WTC11 (cell line): ENCODE measurements at places on chromosomes 2 and 18.

GRCh38 chr2:188610050-188610444, 318.4 kb downstream of the GULP1 start:
- no peak for DNase-seq

DNA sequence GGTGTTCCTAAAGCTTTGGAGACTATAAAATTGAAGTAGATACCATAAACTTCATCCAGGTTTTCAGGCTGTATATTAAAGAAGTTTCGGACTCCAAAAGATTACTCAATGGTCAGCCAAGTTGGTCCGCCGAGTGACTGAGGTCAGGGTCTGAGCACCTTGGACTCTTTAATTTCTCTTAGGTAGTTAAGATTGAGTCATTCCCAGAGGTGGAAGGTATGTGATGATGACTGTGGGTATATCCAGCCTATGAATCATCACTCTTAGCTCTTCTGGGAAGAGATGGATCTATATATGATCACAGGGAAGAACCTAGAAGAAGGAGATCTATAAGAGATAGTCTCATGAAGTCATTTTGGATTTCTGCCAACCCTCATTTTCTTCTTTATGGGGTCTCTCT, 3.3 kb downstream of the ITGA6 start:
- no peak for DNase-seq

DNA sequence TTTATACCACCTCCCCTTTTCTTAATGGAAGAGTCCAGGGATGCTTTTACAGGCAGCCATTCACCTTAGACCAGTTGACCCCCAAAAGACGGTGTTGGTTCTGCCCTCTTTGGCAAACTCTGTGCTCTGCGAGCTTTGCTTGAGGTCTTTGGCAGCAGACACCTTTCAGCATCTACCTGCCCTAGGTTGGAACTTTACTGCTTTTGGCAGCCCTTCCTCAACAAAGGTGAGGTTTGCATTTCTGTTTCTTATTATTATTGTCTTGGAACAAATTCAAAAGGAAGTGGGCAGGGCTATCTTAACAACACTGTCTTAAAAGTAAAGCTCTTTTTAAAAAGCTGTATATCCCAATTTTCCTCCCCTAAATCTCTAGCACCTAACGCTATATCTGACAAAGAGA, 136.4 kb upstream of the SLC14A2 start:
- no peak for DNase-seq

DNA sequence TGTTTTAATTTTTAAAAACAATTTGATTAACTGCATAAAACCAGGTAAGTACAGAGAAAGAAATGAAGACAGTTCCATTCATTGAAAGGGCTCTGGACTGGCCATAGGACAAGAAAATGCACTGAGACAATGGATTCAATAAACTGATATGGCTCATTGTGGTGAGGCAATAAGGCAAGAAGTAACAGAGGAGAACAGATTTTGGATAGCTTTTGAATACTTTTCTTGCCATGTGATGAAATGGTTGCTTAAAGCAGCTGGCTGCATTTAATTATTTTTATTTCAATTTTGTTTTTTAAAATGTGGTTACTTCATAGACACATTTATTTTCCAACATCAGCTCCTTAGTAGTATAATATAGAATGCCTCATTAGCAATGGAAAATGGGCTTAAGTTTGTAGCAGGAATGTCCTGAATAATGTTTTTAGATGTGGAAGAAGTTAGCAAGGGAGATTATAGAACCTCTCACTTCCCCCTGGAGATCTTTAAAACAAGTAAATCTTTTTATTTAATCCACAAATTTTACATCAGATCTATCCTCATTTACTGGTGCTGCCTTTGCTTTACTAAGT, 646.9 kb upstream of the ZEB2 start:
- no peak for DNase-seq

DNA sequence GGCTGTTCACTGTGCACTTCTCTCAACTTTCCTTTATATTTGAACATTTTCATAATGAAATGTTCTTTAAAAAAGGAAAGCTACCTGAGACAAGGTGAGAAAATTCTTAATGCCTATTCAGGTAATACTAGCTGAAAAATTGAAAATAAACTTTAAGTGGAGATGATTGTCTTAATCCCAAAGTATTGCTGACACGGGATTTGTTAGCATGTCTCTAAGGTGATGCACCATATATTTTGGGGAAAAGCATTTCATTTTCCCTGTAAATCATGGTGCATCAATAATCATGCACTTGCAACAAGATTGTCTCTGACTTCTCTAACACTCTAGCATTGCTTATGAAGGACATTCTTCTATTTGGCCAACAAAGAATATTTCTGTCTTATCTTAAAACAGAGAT, 848.0 kb downstream of the DPP10 start:
- DNase-seq: no peak

DNA sequence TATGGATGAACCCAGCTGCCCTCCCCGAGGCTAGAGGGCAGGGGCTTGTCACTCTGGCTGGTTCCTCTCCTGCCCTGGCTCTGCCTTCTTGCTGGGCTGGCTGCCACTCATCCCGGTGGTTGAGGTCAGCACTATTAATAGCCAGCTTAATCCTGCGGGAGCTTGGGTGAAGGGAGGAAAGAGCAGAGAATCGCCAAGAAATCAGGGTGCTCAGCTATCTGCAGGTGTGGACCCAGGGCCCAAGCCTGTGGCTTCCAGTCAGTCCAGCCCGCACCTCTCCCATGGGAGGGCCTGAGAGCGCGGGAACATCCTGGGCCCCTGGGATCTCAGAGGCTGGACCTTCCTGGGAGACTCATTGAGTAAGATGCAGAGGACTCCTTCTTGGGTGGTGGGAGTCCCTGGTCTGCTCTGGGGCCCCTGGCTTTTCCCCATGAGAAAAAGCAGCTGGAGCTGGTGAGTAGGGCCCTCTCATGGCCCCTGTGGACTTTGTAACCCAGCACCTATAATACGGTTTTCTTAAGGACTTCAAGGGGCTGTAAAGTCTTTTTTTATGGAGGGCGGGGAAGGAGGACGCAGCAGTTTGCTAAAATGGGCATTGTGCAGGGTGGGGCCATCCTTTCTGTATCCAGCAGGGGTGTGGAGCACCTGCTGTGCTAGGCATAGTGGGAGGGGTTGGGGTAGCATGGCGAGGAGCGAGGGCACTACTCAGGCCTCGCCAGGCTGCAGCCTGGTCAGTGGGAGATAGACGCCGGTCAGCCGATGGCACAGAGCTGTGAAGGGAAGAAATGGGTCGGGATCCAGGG, 27.4 kb upstream of the CNNM3 start:
- DNase-seq: no peak

- no peak for DNase-seq
Measured at GRCh38 chr18:78771496-78772359, 207.9 kb upstream of the SALL3 start.

GRCh38 chr18:35775887-35776286, 194.3 kb downstream of the GALNT1 start:
- DNase-seq: no peak

- no peak for DNase-seq
Measured at GRCh38 chr2:122663620-122664019, 908.2 kb downstream of the TSN start.

GRCh38 chr2:114926303-114926702, 483.9 kb downstream of the DPP10 start:
- no peak for DNase-seq

DNA sequence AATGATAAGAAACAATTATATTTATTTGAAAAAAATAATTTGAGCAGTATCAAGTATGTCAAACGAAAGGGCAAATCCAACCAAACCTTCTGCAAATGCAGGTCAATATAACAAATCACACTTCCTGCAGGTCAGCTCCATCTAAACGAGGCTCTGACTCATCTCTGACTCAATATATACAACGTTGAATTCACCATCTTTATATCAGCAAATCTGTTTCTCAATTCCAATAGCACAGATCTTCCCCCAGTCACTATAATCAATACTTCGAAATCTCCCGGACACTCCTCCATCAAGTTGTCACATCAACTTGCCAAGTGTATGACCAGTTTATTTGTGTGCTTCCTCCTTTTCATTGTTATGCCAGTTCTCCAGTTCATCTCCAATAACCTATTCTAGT, 388.9 kb downstream of the ZEB2 start:
- no peak for DNase-seq

DNA sequence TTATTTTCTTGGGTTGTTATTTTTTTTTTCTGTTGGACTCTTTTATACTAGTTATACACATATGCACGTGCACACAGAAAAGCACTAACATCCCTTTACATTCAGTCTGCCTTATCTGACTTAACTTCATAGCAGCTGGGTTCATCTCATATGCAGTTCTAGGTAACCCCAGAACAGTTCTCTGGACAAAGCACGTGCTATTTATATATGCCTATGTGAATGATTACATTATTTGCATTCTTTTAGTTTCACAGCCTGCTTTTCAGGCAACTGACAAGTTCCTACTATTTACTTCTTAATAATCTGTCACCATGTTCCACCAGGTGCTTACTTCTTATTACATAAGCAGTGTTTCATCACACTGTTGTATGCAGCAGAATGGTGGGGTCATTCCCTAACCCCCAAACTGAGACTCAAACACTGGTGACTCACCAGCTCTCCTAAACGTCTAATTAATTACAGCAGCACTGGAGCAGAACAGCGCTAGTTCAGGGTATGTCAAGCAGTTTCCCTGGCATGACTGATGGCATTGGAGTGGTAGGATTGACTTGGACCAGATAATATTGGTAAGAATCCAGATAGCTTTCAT, 372.8 kb downstream of the CLIP4 start:
- no peak for DNase-seq

GRCh38 chr2:164388511-164388910, 232.8 kb downstream of the GRB14 start:
- DNase-seq: no peak

DNA sequence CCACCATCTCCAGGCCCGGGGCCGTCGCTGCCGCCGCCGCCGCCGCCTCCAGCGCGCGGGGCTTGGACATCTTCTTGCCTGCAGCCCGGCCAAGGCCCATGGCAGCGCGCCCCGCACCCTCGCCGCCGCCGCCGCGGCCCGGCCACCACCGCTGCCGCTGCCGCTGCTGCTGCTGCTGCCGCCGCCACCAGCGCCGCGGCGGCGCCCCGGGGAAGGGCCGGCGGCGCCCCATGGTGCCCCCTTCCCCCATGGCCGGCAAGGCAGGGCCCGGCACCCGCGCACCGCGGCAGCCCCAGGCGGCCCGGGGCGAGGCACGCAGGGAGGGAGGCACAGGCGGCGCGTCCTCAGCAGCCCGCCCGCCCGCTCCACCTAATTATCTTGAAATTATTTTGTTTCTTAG, 3057.4 kb downstream of the RPIA start:
- no peak for DNase-seq

GRCh38 chr2:196097864-196098660, 29.4 kb upstream of the DNAH7 start:
- no peak for DNase-seq

DNA sequence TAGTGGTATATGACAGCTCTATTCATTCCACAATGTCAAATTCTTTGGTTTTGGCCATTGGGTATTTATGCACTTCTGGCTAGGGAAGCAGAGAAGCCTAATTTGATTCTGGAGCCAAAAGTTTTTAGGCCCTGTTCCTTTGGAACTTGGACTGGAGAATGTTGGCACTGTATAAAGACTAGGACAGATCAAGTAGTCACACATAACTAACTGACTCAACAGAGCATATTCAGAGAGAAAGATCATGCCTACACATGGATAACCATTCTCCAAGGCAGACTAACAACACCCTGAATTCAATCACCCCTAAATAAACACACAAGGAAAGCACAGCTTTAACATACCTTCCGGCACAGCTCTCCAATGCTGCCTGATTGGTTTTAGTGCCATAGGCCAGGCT, 62.9 kb downstream of the ARHGAP15 start:
- DNase-seq: no peak

DNA sequence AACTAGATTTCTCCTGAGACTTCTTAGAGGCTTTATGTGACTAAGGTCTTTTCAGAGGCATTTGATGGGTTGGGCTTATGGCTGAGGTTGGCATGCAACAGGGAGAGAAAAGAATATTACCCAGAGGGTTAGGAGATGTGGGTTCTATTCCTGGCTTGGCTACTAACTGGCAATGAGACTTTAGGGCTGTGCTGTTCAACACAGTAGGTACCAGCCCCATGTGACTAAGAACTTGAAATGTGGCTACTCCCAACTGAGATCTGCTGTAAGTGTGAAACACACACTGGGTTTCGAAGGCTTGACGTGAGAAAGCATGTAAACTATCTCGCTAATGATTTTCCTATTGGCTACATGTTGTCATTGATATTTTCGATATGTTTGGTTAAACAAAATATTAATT, 324.9 kb upstream of the SLC14A2 start:
- no peak for DNase-seq

- DNase-seq: no peak
Measured at GRCh38 chr18:62506495-62507143, 16.2 kb upstream of the ZCCHC2 start.

DNA sequence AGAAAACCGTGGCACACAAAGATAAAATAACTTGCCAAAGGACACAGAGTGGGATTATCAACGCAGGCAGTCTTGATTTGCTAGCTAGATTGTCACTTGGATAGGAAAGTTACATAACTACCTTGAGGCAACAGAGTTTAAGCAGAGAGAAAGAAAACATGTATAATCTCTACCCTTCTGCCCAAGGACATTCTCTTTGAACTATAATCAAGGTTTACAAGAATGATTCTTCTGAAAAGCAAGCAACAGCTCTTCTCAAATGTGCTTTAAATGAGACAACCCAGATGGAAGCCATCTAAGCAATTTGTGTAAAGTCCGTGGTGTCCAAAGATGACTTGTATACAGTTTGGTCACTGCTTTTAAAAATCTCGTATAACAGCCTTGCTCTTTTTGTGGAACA, 177.4 kb downstream of the CD226 start:
- no peak for DNase-seq

DNA sequence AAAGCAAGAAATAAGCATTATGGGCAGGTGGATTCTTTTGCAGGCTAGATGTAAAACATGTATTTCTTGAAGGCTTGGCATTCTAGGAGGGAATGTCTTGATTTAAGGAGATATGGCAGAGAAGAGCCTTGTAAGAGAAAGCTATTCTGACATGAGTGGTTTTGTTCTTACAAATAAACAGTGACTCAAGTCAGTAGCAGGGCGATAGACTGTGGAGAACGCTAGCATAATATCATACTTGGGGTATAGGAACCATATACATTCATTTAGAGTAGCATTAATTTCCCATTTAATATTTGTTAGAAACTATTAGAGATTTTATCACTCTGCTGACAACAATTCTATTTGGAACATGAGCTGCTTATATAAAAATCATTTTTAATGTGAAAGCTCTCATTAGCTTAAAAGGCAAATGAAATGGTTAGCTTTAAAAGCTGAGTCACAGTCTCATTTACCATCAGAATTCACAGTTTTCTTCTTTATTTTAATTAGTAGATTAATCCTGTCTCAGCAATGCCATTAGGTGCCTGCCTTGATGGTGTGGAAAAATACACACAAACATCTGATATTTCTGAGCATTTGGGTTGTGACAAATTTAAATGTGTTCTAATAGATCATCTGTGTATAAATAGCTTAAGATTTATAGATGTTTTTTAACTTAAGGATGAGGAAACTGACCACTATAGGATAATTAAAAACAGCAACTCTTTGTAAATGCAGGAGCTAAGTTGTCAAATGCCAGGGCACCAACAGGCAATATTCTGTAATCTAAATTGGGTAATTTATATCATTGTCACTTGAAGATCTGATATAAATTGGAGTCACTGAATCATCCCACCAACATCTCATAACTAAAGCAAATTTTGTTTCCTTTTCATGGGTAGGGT, 276.7 kb downstream of the PLCL1 start:
- no peak for DNase-seq

GRCh38 chr2:69509011-69509749, 71.9 kb upstream of the NFU1 start:
- DNase-seq: no peak

- no peak for DNase-seq
Measured at GRCh38 chr2:99140860-99141109, 722 bp upstream of the C2orf15 start.
